Activated CD4-positive, alpha-beta T cell treated with anti-CD3 and anti-CD28 coated beads, Interleukin-2, amount 50 U/mL, for 48 hours (primary cell): ENCODE measurements at places on chromosomes 1 and 21.

- DNase-seq, result no peak
Observed at GRCh38 chr1:221511797-221512196, 230.1 kb downstream of the DUSP10 start.

DNA sequence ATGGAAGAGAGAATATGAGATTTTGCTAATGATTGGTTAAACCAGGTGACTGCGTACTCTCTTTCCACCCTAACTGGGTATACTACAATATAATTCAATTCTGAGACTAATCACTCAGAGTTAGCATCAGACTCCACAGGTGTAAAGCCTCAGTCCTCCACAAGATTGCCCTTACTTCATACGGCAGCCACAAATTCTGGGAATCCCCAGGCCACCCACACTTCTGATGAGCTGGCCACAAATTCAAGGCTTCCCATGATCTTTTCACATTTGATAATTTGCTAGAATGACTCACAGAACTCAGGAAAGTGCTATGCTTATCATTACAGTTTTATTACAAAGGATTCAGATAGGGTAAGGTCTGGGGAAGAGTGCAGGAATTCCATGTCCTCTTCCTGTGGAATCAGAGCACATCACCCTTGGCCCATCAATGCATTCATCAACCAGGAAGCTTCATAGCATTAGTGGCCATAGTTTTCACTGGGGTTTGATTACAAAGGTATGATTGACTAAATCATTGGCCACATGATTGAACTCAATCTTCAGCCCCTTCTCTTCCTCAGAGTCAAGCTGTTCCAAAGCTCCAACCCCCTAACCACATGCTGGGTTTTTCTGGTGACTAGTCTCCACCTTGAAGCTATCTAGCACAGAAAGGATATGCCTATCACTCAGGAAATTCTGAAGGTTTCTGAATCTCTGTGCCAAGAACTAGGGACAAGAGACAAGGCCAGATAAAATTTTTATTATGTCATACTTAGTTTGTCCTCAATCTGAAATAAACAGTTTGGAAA is 131.7 kb downstream of the HHIPL2 start:
- peak; percentile 45 for DNase-seq

- DNase-seq, result no peak
Observed at GRCh38 chr21:42351626-42352440, 1.0 kb upstream of the TFF2 start.

DNA sequence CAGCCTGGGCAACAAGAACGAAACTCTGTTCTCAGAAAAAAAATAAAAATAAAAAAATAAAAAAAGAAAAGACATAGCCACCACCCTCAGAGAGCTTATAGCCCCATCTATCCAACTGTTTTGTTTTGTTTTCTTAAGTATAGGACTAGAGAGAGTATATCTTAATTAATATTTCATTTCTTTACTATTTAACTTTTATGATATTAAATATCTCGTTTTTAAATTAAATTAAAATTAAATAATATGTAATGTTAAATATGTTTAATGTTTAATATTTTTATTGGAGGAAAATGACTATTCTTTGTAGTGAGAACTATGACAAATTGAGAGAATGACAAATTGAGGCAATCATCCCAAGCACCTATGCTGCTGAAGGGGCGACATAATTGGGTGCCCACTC is 33.1 kb upstream of the YTHDF2 start:
- DNase-seq, result no peak

- no peak for DNase-seq
Observed at GRCh38 chr1:39266269-39266668, 61.8 kb downstream of the MACF1 start.

GRCh38 chr1:181100015-181100905 is 11.8 kb downstream of the IER5 start:
- peak; percentile 59 for DNase-seq

- DNase-seq, result no peak
Observed at GRCh38 chr1:47944561-47944960, 52.6 kb downstream of the TRABD2B start.
